ENCODE measurements at places on chromosomes 3 and 15.

GRCh38 chr3:122936986-122937385 lies 90.6 kb downstream of the SEMA5B start:
- DNase-seq, result no peak

DNA sequence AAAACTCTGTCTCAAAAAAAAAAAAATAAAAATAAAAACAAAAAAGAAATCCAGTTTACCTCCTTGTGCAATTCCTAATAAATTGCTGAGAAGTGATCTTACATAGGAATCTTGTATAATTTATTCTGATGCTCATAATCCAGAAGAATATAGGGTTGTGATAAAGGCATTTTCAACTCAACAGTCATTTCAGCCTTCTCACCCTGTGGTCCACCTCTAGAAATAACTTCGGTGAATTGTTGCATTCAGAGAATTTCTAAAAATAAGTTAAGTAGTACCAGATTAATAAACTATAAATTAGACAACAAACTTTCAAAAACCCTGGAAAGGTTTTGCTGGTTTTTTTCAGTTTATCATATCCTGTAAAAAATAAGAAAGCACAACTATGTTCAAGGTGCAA lies 20.2 kb downstream of the RAF1 start:
- DNase-seq, result no peak

GRCh38 chr3:177065285-177066033 lies 131.8 kb downstream of the TBL1XR1 start:
- DNase-seq, result no peak

- DNase-seq, result no peak
Measured at GRCh38 chr3:146507331-146508120, 36.9 kb downstream of the PLSCR1 start.

GRCh38 chr15:55780292-55780691 lies 37.3 kb upstream of the PRTG start:
- no peak for DNase-seq

GRCh38 chr15:33448961-33449606 lies 138.3 kb downstream of the RYR3 start:
- no peak for DNase-seq

GRCh38 chr15:86203462-86203861 lies 123.8 kb downstream of the AGBL1 start:
- no peak for DNase-seq

- DNase-seq, result no peak
Measured at GRCh38 chr3:49377483-49377882, 19.3 kb upstream of the GPX1 start.

- DNase-seq, result no peak
Measured at GRCh38 chr3:174488527-174488926, 370.6 kb upstream of the NAALADL2 start.

DNA sequence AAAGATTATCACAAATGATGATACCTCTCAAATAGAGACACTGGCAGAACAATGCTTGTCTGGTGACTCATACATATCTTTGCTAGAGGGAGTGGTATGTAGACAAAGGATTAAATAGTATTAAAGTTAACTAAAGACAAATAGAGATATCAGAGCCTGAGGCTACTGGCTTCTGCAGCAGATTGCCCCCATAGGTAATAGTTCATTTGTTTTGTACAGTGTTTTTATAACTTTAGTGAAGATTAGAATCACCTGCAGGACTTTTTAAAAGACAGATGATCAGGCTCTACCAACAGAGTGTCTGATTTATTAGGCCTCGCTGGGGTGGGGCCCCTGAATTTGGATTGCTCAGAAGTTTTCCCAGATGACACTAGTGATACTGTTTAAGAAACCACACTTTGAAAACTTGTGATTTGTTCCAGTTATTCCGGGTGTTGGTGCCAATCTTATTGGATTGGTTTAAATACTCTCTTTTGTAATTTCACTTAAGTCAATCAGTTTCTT lies 96.4 kb downstream of the NAALADL2 start:
- peak; percentile 4 for DNase-seq

DNA sequence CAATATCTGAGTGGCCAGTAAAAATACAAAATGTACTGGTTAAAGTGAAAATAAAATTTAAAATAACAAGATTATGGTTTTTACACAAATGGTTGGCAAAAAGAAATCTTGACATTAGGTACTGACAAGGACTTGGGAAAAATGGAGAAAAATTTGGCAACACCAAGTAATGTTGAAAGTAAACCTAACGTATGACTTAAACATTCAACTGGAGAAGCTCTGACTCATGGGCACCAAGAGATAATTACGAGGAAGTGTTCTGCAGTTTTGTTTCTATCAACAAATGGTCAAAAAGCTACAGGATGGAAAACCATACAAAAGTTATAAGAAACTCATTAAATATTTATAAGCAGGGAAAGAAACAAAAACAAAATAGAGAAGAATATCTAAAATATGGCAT lies 177.7 kb downstream of the ZNF385D start:
- no peak for DNase-seq

DNA sequence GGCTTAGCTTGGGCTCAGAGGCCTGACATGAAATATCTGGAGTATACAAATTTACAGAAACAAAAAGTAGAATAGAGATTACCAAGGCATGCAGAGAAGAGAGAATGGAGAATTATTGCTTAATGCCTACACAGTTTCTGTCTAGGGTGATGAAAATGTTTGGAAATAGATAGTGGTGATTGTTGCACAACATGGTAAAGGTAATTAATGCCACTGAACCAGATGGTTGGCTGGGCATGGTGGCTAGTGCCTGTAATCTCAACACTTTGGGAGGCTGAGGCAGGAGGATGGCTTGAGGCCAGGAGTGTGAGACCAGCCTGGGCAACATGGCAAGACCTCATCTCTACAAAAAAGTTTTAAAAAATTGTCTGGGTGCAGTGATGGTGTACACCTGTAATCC lies 46.6 kb upstream of the OSBPL11 start:
- no peak for DNase-seq

- no peak for DNase-seq
Measured at GRCh38 chr3:133840055-133840737, 34.6 kb downstream of the SRPRB start.

- DNase-seq, result no peak
Measured at GRCh38 chr3:180188512-180189309, 152.0 kb upstream of the PEX5L start.

- DNase-seq, result no peak
Measured at GRCh38 chr3:161096771-161097367, 8.3 kb downstream of the B3GALNT1 start.

GRCh38 chr15:99143655-99144610 lies 39.1 kb downstream of the SYNM start:
- no peak for DNase-seq

GRCh38 chr3:15339786-15340215 lies 7.4 kb upstream of the SH3BP5 start:
- DNase-seq, result peak; percentile 26

DNA sequence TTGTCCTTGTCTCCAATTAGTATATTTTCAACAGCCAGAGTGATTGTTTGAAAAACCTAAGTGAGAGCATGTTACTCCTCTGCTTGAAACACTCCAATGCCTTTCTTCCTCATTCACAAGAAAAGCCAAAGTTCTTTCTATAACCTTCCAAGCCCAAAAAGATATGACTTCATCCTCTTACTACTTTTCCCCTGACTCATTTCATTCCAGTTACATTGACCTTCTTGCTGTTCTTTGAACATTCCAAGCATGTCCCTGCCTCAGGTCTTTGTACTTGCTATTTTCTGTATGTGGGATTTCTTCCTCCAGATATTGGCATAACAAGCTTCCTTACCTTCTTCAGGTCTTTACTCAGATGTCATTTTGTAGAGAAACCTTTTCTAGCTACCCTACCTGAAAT lies 28.3 kb downstream of the EHHADH start:
- peak; percentile 39 for DNase-seq

DNA sequence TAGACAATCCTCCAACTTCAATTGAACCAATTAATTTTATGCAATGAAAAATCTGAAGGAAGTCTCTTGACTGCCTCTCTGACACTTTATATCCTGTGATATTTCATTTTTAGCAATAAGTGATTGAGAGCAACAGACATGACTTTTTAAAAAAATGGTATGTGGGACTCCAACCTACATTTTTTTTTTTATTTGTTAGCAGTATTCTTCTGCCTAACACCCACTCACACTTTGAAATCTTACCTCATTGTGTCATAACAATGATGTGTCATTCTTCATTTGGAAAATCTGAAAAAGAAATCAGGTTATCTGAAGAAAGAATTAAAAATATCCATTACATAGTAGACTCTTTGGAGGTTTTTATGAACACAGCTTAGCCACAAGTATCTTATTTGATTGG lies 541.3 kb upstream of the KCNMB2 start:
- DNase-seq, result no peak

DNA sequence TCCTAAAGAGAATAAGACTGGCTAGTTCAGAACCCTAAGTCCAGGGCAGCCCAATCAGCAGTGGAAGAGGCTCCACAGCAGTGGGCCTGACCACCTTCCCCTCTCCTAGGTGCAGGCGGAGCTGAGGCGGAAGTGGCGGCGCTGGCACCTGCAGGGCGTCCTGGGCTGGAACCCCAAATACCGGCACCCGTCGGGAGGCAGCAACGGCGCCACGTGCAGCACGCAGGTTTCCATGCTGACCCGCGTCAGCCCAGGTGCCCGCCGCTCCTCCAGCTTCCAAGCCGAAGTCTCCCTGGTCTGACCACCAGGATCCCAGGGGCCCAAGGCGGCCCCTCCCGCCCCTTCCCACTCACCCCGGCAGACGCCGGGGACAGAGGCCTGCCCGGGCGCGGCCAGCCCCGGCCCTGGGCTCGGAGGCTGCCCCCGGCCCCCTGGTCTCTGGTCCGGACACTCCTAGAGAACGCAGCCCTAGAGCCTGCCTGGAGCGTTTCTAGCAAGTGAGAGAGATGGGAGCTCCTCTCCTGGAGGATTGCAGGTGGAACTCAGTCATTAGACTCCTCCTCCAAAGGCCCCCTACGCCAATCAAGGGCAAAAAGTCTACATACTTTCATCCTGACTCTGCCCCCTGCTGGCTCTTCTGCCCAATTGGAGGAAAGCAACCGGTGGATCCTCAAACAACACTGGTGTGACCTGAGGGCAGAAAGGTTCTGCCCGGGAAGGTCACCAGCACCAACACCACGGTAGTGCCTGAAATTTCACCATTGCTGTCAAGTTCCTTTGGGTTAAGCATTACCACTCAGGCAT lies 33.7 kb downstream of the VIPR1 start:
- DNase-seq, result peak; percentile 48

DNA sequence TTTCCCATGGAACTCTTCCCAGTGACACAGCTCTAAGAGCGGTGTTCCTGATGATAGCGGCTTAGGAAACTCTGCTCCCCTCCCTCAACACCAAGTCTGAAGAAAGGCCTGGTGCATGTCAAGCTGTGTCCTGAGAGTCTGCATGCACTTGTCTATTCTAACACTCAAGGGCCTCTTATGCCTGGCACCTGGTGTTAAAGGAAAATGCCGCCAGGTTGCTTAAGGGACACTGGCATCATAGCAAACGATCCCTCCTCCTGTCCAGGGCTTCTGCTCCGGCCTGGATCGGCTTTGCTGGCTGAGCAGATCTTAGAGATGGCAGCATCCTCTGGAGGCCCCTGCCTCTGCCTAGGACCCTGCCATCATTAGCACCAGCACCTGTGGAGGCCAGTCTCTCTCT lies 121.7 kb downstream of the MEGF11 start:
- DNase-seq, result no peak

DNA sequence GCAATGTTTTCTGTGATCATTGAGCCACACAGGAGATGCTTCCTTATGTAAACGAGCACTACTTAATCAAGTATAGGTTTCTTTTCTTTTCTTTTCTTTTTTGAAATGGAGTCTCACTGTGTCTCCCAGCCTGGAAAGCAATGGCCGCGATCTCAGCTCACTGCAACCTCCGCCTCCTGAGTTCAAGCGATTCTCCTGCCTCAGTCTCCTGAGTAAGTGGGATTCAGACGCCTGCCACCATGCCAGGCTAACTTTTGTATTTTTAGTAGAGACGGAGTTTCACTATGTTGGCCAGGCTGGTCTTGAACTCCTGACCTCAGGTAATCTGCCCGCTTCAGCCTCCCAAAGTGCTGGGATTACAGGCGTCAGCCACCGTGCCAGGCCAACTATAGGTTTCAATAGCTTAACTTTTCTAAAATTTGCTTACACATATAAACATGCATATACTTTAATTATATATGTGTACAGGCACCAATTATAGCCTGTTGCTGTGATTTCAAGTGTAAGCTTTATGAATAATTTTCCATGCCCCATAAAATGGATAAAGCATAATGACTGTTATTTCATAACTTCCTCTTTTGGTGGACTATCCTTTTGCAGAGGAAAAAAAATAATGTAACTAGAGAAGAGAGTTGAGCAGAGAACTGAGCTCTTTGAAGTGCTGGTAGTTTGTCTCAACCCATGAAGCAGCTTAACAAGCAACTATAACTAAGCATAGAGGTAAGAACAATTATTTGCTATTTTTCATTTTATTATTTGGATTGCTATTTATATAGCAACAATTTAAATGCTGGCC lies 24.8 kb upstream of the MBNL1 start:
- no peak for DNase-seq

DNA sequence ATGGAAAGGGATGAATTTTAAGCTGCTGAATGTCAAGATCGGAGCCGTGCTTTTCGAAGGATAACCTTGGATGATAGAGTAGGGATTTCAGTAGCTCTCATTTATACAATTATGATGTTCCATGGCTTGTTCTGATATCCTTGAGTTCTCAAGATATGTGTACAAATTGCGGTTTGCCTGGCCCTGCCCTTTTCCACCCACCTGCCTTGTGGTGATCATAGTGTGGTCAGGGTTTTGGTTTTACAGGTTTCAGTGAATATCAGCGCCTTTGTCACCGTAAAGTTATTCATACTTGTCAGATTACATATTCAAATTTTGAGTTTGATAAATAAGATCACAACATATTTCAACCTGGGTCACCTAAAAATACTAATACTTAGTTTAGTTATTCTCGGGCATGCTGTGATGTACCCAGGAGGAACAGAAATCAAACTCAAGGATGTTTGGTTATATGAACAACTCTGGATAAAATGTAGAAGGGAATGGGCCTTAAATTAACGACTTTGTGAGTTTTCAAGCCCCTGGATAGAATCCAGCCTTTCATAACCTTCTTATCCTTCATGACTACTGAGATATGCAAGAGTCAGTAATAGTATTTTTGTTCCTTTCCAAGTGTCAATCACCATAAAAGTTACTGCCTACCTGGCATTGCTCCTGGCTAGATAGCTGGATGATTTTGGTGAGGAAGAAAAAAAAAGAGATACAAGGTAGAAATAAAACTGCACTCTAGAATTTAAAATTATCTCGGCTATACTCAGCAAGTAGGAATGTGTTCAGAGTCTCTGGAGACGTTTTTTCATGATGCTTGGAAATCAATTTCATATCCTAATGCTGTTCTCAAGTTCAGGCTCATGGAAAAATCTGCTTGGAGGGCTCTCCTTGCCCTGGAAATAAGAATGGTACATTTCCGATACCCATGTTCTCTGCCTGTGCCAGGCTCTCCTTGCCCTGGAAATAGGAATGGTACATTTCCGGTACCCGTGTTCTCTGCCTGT lies 209.2 kb upstream of the TPRG1 start:
- DNase-seq, result no peak

DNA sequence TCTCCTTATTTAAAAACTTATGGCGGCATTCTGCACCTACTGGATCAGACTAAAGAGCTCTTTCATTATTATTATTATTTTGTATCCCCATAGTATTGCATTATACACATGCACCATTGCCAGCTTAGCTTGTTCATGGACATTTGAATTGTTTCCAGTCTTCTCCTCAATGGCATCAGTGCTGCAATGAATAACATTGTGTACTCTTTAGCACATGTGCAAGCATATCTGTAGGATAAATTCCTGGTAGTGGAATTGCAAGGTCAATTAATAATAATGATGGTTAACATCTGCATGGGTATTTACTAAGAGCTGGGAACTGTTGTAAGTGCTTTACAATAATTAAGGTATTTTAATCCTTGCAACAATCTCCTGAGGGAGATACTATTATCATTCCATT lies 52.0 kb downstream of the AMOTL2 start:
- no peak for DNase-seq

- no peak for DNase-seq
Measured at GRCh38 chr3:24182756-24183155, 237.7 kb downstream of the NR1D2 start.
